Stimulated activated CD4-positive, alpha-beta T cell treated with anti-CD3 and anti-CD28 coated beads, TNF-alpha, amount 100 ng/mL, for 24 hours (primary cell): ENCODE measurements at places on chromosomes 12 and 14.
A peak's percentile ranks its signal among the peaks of the same experiment; 100 is the strongest.

GRCh38 chr12:65504417-65504816 lies 225.9 kb downstream of the MSRB3 start:
- DNase-seq, result no peak

DNA sequence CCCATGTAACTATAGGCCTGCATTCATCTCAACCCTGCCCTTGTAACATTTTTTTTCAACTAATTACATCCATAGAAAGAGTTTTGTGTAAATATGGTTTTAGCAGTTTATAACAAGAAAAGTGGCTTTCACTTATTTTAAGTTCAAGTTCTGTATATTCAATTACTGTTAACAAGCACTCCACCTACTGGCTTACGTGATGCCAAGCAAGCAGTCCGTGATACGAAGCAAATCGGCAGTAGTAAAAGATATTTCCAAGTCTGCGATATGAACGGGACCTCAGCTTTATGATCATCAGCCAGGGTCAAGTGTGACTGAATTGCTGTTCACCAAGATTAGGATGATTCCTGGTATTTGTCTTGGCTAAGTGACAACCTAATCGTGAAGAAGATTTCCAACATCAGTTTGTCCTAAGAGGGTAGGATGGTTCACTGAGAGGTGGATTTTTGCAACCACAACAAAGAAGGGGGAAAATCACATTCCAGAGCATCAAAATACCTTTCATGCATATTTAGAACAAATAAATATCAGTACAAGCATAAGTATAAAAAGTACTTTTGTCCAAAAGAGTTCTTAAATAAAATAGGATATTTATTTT lies 456.2 kb downstream of the FOXG1 start:
- DNase-seq, result no peak

DNA sequence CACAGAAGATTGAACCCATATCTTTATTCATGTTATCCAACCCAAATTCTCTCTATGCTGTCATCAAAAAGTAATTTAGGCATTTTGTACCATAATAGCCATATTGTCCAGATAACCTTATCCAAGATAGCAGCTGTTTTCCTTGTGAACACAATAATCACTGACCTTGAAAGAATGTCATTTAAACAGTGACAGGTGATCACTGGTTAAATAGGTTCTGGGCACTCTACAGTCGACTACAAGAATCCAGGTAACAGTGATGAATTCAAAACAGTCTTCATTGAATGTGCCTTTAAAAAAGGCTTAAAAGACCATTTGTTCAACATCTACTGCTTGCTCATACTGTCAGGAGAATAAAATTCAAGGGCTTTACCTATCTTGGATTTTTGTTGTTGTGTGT lies 4.6 kb upstream of the SPX start:
- DNase-seq, result no peak

DNA sequence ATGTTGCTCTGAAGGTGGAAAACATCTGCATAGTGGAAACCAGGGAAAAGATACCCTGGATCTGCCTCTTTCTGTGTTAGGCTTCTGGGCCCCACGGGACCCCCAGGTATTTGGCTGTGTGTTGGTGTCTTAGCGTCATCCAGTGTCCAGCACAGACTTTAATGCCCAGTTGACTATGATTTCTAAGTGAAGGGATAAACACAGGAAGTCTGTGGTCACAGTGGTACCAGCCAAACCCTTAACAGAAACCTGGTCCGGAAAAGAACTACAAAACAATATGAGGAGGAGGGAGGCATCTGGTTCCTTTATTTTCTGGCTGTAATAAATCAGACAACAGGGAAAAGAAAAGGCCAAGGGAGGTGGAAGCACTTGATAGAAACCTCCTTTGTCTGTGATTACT lies 56.4 kb downstream of the CMKLR1 start:
- DNase-seq, result no peak

- DNase-seq, result no peak
Observed at GRCh38 chr12:97500537-97500936, 37.9 kb downstream of the RMST start.

DNA sequence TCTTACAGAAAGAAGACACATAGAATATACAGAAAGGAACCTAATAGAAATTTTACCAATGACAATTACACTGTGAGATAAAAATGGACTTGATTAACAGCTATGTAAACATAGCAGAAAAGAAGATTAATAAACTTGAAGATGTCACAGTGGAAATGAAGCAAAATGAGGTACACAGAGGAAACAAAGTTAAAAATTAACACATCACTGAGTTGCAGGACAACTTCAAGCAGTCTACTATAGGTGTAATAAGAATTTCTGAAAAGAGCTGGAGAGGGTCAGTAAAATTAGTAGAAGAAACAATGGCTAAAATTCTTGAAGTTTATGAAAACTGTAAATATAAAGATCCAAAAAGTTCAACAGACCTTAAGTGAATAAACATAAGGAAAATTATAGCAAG lies 738.7 kb downstream of the C12orf50 start:
- no peak for DNase-seq

DNA sequence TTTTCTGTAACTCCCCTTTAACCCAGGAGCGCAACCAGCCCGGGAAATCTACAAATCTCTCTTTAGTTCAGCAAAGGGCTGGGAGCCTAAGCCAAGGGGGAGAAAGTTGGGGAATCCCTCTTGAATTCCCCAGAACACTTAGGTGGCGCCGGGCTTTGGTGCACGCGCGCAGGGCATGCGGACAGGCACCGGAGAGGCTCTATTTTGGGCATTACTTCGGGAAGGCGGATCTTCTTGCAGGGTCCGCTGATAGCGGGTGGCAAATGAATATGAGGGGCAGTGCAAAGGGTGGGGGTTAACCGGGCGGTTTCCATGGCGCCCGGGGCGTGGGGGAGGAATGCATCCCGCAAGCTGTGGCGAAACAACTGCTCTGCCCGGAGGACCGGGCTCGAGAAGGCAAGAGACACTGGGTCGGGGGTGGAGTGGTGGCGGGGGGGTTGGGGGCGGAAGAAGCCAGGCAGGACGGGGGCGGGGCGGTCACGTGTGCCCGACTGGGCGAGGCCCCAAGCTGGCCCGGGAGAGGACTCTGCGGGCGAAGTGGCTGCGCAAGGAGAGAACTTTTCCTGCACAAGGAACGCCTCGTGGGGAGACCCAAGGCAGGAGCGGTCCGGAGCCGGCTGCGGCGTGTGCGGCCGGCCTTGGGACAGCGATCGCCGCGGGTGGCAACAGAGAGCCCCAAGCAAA lies at the start of gene FLVCR2:
FLVCR2 (plus strand) TSS at position 519 of the 684 bp plus-strand sequence. CDS start 353 bp downstream, outside the sequence.
- DNase-seq, result peak; percentile 54

DNA sequence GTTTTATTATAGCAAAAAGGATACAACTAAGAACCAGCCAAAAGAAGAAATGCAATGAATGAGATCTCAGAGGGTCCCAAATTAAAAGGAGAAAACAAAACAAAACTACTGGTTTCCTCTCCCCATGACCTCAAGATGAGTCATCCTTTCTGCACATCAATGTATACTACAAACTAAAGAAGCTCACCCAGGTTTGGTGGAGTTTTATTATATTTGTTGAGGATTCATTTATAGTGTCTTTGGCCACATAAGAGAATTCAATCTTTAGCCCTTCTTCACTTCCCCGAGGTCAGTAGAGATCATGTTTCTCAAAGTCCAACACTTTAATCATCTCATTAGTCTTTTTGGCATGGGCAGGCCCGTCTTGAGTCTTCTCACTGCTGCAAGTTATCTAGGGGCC lies 210.6 kb downstream of the SLC6A15 start:
- no peak for DNase-seq

DNA sequence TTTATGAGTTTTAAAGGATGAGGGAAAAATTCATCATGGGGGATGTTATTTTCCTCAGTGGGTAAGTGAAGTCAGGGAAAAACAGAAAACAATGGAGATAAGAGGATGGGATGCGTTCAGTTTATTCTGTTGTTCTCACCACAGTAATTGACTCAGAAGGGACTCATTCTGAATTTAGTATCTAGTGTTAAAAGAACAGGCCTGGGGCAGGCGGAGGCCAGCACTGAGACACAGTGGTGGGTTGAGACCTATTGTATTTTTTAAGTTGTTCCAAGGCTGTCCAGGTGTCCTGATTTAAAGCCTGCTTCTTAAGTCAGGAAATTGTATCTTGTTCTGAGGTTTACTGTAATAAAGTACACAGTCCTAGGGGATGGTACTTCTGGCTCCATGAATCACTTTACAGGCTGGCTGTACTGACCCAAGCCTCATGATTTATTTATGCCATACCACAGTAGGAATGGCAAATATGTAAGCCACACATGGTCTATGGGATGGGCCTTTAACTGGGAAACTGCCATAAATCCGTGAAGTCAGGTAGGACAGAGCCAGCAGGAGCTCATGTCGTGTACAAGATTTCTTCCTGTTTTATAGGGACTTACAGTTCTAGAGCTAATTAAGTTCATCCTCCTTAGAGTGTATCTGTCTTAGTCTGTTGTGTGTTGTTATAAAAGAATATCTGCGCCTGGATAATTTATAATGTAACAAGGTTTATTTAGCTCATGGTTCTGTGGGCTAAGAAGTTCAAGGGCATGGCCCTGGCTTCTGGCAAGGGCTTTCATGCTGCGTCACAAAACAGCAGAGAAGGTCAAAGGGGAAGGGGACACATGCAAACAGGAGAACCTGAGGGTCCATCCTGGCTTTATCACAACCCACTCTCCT lies 244.1 kb downstream of the FBXL14 start:
- no peak for DNase-seq

GRCh38 chr14:65469903-65470302 lies 57.4 kb downstream of the FUT8 start:
- no peak for DNase-seq

GRCh38 chr12:50102131-50102531 lies 1.7 kb upstream of the GPD1 start:
- no peak for DNase-seq

GRCh38 chr12:14199455-14200198 lies 165.9 kb upstream of the ATF7IP start:
- no peak for DNase-seq

- no peak for DNase-seq
Observed at GRCh38 chr12:6963016-6963731, 7.3 kb downstream of the PHB2 start.

GRCh38 chr12:104858611-104859543 lies 99.2 kb downstream of the SLC41A2 start:
- DNase-seq, result no peak

DNA sequence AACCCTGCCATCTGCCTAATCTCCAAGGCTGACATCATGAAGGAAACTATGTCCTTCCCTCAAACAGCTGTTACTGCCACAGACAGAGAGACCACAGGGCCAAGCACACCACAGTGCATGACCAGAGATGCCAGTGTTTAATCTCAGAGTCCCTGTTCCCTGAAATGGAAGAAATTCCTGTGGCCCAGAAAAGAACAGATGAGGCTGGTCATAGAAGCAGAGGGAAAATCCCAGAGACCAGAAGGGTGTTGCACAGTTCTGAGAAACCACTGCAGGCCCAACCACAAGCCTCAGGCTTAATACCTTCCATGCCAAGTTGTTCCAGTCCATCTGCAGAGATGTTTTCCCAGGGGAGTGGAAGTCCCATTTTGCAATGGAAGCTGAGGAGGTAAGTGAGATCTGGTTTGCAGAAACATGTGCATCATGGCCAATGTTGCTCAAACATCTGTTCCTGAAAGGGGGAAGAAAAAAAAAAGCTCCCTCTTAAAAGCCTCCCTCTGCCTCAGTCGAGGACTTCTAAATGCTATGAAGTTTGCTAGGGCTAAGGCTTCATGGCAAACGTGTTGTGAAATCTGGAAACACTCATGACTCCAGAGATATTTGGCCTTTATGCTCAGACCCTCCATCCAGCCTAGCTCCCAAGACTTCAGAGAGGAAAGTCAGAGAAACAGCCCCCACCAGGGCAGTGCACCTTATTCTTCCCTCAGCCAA lies 98.6 kb downstream of the SCARB1 start:
- DNase-seq, result no peak

DNA sequence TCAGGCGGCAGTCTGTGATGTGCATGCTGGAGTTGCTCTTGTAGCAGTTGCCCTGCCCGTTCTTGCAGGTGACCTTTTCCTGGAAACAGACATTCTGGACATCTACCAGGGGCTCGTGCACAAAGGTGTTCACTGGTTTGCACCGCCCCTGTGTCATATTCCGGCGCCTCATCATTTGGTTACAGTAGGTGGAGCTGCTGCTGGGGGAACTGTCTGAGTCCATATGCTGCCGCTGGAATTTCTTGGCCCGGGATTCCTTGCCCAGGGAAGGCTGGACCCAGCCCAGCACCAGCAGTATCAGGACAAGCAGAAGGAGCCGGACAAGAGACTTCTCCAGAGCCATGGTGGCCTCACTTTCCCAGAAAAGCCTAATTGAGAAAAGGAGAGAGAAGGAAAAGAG lies 918 bp downstream of the RNASE1 start:
- no peak for DNase-seq

GRCh38 chr12:2958432-2959191 lies 585 bp upstream of the TEAD4 start:
- DNase-seq, result peak; percentile 4

DNA sequence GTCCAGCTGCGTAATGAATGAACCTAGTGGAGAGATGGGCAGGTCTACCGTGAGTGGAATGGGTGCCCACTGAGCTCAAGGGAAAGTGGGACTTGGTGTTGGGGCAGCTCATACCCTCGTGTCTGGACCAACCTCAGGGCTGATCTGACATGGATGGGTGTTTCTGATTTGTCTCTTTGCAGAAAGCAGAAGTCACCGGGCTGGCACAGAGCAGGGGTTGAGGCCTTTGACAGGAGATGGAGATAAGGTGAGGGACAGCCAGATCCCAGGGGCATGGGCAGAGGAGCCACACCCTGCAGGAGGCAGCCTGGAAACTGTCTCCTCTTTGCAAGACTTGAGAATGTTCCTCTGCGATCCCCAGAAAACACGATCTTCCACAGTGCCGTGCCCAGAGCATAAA lies 20.9 kb upstream of the PPP1CC start:
- no peak for DNase-seq

DNA sequence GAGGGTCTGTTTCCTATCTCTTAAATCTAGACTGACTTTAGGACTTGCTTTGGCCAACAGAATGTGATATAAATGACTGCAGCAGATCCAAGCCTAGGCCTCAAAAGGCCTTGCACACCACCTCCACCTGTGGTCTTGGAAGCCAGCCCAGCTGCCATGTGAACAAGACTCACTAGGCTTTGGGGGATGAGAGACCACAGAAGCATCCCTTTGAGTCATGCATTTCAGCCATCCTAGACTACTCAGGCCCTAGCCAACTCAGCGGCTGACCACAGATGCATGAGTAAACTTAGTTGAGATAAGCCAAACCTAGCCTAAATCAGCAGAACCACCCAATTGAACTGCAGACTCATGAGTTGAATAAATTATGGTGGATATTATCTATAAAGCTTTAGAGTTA lies 87.7 kb downstream of the KCNH5 start:
- no peak for DNase-seq

- DNase-seq, result no peak
Observed at GRCh38 chr12:120579179-120579578, 2.0 kb downstream of the POP5 start.

DNA sequence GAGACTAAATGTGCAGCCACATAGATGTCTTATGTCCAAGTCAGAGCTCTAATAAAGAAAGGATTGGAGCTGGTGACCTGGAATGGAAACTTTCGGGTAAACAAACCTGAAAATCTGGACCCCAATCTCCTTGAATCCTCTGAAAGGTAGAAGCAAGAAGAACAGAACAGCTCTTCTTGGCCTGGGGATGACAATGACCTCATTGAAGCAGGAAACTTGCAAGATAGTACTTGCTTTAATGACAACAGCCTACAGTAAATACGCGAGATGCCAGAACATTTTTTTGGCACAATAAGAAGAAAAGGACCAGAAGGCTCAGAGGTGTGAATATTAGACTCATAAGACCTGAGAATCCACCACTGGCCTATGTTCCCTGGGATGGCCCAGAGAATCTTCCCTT lies 4.1 kb upstream of the PRIMA1 start:
- DNase-seq, result no peak

GRCh38 chr12:2752676-2753371 lies 41.9 kb upstream of the FKBP4 start:
- peak; percentile 66 for DNase-seq
